ENCODE measurements at places on chromosomes 6 and 20. TPM values are rescaled to one million over a fixed set of nuclear protein-coding genes. Genes with fewer than 3 reads are reported as not detected.

DNA sequence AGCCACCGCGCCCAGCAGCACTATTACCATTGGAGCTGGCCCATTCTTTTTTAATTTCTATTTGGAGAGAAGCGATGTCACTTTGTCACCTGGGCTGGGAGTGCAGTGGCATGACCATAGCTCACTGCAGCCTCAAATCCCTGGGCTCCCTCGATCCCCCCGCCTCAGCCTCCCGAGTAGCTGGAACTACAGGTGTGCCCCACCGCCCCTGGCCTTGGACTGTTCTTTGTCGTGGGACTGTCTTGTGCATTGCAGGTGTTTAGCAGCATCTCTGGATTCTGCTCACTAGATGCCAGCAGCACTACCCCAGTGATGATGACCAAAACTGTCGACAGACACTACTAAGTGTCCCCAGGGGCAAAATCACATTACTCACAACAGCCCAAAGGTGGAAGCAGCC is 80.3 kb downstream of the PRND start:
- DNase-seq = no peak

- DNase-seq = no peak
These were observed 145.5 kb downstream of the TENT5A start for GRCh38 chr6:81606965-81607381.

DNA sequence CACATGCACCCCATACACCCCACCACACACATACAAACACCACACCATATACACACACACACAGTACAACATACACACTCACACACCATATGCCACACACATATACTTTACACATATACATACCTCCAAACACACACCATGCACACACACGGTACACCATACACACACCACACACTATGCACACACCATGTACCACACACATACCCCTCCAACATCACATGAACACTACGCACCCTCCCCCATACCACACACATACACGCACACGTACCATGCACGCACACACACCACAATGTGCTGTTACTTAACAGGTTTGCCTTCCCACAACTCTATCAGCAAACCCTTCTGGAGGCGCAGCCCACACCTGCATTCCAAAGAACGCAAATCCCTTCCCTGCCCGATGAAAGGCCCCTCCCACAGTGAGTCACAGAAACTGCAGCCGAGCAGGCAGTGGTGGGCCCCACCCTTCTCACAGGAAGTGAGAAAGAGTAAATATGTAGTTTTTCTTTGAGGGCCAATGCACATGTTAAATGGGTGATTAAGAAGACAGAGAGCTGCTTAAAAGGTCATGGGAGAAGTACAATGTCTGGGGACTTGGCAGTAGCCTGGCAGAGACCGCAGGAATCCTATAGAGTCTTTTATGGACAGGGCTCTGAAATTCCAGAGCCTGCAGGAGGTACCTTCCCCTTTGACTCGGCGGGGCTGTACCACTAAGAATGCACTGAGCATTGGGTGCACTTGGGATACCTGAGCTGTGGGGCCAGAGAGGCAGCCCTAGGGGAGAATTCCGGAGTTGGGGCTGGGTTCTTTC is 34.1 kb upstream of the EZR start:
- no peak for DNase-seq

Gene CLPSL1
- not detected for total RNA-seq

Gene MAPK13
- total RNA-seq = 5.8 TPM

Gene HLA-DOB
- 1.2 TPM for total RNA-seq

DNA sequence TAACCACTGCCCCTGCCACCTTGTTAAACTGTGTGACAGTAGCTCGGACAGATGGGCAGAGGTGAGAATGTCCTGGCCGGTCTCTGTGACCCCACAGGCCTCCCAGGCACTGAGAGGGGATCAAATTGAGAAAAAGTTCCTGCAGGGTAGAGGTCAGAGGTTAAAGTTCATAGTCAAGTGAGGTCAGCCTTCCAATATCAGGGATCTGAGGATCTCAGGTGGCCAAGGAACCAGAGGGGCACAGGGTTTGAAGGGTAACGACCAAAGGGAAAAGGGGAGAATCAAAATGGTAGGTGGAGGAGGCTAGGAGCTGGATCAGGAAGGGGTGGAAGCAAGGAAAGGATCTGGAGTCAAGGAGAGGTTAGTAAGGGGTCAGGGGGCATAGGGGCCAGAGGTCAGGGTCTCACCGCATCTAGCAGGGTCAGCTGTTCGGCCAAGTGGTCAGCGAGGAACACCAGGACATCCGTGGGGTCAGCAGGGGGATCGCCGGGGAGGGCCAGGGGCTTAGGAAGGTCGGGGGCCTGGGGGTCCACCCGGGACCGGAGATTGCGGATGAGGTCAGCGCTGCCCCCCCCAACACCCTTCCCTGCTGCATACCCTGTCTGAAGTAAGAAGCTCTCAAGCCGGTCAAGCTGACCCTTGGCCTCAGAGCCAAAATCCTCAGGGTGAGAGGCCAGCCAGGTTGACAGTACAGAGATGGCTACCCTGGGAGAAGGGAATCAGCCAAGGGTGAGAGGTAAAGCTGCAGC is 2.9 kb downstream of the RGL2 start:
- no peak for DNase-seq

GRCh38 chr6:64803470-64804166 is 903.4 kb downstream of the EYS start:
- no peak for DNase-seq

GRCh38 chr20:1734269-1734858 is 76.8 kb upstream of the SIRPG start:
- DNase-seq = no peak

GRCh38 chr20:38658879-38659596 is 57.4 kb downstream of the ARHGAP40 start:
- DNase-seq = no peak

GRCh38 chr20:25984933-25985332 is 288.3 kb upstream of the ZNF337 start:
- DNase-seq = no peak

DNA sequence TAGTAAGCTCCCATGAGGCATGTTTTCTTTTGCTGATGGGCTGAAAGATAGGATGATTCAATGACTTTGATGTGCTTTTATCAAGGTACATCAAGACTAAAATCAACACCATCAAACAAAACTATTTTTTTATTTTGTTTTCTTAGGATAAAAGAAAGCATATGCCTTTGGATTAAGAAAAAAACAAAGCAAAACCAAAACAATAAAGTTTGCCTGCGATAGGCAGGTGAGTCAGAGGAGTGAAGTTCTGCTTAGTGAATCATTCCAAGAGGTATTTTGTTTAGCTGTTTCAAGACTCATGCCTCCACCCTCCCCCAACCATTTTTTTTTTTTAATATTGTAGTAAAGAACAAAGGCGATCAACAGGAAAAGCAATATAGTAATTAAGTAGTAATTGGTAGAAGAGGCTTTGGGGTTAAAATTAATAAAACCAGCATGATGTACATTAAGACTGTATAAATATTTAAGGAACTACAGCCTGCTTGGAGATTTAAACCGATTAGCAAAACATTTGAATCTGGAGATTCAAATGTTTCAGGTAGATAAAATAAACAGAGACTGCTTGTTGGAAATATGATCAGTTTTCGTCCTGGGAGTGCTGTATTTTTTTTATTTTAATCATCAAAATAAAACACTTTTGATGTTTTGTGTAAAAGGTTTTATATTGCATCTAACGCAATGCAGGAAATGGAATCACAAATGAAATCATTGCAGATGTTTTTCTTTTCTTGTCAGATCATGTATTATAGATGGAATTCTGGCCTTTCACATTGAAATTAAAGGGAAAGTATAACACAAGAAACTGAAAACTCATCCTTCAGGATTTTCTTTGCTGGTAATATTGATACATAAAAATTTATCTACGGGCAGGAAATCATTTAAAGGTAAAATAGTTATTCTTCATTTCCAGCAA is 482.3 kb upstream of the MANEA start:
- DNase-seq = no peak

DNA sequence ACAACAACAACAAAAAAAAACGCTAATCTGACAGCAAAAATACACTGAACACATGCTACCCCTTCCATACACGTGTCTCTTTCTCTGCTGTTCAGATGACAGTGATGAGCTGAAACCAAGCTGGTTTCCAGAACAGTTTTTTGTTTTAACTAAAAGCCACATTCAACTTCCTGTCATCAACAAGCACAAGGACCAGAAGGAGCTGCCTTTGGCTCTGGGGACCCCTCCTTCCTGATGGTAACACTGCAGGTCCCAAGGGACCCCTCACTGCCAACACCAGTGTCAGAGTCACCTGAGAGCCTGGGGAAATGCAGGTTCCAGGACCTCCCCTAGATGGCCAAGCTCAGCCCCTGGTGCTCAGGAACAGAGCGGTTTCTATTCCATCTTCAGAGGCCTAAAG is 6.0 kb downstream of the CST7 start:
- DNase-seq = no peak

- no peak for DNase-seq
These were observed 102.4 kb downstream of the AHI1 start for GRCh38 chr6:135395136-135395535.

Gene TBX18
- total RNA-seq = 3.7 TPM

- DNase-seq = no peak
These were observed 207.9 kb downstream of the ERMARD start for GRCh38 chr6:169959136-169960002.

Gene TAGAP
- not detected for total RNA-seq

Data from glomerular endothelial cell (primary cell).